ENCODE measurements at places on chromosomes 13 and 19. TPM values are rescaled to one million over a fixed set of nuclear protein-coding genes. Genes with fewer than 3 reads are reported as not detected.

DNA sequence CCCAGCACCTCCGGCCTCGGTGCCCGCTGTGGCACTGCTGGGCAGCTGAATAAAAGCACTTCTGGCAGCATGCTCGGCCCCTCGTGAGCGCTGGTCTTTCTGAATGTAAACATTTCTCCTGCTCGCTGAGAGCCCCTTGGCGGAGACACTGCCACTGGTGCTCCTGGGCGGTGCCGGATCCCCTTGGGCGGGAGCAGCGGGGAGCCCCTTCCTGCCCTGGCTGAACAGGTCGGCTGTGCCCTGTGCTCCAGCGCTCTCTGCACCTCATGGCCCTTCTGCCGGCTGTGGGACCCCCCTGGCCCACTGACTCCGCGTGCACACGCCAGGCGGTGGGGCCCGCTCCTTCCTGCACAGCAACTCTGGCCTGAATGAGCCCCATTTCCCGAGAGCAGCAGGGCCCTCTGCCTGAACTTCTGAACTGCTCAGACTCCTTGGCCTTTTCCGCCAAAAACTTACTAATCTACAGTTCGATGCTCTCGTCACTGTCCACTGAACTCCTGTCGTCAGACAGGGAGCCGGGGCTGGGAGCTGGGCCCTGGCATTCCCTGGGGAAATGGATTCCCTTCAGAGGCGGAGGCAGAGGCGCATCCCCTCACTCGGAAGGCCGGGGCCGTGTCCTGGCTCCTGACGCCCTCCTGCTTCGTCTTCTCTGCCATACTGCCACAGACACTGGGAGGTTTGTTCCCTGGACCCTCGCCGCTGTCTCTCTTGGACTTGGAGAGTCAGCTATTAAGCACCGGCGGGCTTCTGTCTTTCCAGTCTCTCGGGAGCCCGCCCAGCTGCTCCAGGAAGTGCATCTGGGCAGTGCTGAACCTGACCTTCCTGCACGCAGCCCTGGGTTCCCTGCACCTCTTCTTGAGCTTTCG, 14.2 kb downstream of the RB1 start:
- no peak overlapping the region for H3K4me3 ChIP-seq

DNA sequence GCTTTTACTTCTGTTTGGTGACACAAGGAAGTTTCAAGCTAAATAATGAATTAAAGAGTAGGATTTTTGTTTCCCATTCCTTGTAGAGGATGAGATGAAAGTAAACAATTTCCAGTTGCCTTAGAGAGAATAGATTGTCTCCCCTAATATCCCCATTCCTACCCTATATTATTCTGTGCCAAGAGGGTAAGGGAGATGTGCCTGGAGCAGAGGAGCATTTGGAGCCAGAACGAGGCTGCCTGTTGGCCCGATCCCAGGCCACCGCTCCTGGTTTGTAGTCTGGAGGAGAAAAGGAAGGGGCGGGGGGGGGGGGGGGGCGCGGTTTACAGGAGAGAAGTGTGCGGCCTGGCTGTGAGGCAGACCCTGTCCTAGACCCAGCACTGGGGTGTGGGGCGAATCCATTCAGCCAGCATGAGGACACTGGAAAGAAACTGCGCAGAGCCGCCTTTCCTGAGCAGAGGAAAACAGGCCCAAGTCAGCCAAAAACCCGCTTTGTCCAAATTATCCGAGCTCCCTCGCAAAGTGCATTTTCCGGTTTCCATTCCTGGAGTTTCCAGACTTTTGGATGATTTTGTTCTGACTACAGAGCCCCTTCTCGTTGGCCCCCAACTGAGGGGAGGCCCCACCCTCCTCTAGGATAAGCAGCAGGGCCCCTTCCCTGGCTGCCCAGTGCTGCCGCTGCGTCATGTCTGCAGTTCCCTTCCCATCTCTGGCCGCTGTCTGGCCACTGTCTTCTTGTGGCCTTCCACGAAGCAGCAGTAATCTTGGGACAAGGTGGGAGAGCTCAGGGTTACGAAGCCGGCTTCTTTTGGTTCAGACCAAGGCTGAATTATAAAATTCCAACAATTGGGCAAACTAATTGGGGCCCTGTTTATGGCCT, 23.0 kb downstream of the NFIX start:
- DNase-seq, result peak; percentile 73
- H3K4me1 ChIP-seq, result peaks cover 16% of the 10 kb centered on the region
- peak overlapping the region; percentile 69 for H3K27ac ChIP-seq
- no peaks in the 10 kb centered on the region for H3K36me3 ChIP-seq
- no peaks in the 10 kb centered on the region for H3K27me3 ChIP-seq

DNA sequence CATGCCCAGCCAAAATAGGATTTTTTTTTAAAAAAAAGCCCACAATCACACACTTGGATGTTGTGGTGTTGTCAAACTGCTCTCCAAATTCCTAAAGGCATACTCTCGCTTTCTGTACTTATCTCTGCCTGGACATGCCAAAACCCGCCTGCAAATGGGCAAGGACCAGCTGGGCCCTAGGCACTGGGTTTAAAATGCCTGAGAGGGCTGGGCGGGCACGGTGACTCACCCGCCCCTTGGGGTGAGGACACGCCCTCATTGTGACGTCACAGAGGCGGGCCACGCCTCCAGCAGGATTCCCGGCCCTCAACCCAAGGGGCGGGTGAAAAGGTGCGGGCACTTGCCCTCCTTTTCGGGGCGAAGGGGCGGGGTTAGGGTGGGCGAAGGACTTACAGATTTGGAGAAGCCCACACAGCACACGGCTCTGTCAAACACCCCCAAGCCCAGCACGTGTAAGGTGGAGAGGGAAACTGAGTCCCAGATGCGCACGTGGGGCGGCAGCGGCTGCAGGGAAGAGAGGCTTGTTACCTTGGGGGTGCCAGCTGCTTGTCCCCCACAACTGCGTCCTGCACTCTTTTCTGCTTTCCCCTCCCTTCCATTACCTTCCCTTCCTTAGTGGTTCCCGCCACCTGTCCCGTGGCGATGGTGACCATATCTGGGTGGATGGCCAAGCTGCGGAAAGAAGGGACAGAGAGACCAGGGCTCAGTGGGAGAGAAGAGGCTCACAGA, 6.6 kb downstream of the EML2 start:
- no peaks in the 10 kb centered on the region for H3K4me1 ChIP-seq
- H3K36me3 ChIP-seq, result peaks cover 14% of the 10 kb centered on the region
- DNase-seq, result peak; percentile 78

DNA sequence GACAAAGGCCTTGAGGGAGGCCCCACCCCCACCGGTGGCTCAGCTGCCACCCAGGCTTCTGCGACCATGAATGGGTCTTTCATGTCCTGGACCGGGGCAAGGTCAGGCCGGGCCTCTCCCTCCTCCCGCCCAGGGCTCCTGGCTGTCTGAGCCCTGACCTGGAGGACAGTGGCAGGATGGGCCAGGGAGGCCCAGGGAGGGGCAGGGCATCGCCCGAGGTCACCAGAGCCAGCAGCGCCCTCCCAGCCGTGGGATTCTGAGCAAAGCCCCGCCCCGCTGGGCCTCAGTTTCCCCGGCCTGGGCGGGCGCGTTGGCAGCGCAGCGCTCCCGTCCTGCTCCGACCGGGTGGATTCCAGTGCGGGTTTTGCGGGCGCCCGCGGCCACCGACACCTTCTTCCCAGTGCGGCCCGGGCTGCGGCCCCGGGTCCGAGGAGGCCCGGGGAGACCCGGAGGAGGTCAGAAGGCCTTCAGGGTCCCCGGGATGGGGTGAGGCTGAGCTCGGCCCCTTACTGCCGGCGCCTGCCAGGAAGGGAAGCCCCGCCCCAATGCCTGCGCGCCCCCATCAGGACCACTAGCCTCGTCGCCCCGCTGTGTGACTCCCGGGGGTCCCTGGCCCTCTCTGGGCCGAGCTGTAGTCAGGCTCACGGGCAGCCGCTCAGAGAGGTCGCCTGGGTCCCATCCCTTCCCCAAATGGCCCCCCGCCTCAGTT, 24.6 kb upstream of the SEMA6B start:
- H3K27ac ChIP-seq, result no peak overlapping the region
- H3K27me3 ChIP-seq, result peaks cover 31% of the 10 kb centered on the region
- no peaks in the 10 kb centered on the region for H3K4me1 ChIP-seq

DNA sequence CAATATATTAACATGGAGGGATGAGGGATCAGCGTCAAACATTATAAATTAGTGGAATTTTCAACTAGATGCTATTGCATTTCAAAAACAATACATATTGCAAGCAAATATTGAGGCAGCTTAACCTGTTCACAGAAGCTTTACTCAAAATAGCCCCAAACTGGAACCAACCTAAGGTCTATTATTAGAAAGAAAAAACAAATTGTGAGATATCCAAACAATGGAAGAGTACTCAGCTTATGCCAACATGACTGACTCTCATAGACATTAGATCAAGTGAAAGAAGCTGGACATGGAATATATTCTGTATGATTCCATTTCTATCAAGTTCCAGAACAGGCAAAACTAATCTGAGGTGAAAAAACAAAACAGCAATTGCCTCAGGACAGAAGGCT, 27.6 kb upstream of the NEK3 start:
- DNase-seq, result no peak
- no peak overlapping the region for H3K4me3 ChIP-seq
- H3K27ac ChIP-seq, result no peak overlapping the region
- H3K36me3 ChIP-seq, result peaks cover 10% of the 10 kb centered on the region
- no peaks in the 10 kb centered on the region for H3K27me3 ChIP-seq

DNA sequence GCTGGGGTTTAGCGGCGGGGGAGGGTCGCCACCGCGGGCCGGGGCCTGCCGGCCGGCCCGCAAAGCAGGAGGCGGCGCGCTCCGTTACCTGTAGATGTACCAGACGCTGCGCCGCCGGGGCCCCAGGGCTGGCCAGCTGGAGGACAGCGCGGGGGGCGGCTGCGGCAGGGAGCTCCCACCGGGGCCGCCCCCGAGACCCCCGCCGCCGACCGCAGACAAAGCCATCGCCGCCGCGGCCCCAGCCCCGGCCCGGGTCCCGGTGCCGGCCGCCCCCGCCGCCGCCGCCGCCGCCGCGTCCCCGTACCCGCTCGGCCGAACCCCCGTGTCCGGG, 24.8 kb downstream of the SHANK1 start:
- H3K36me3 ChIP-seq, result no peaks in the 10 kb centered on the region
- DNase-seq, result no peak
- H3K4me1 ChIP-seq, result no peaks in the 10 kb centered on the region
- no peak overlapping the region for H3K27ac ChIP-seq

GRCh38 chr19:16106121-16106520, 5.6 kb upstream of the RAB8A start:
- H3K36me3 ChIP-seq, result peaks cover 16% of the 10 kb centered on the region
- no peaks in the 10 kb centered on the region for H3K27me3 ChIP-seq
- peak overlapping the region; percentile 67 for H3K27ac ChIP-seq
- no peak for DNase-seq

DNA sequence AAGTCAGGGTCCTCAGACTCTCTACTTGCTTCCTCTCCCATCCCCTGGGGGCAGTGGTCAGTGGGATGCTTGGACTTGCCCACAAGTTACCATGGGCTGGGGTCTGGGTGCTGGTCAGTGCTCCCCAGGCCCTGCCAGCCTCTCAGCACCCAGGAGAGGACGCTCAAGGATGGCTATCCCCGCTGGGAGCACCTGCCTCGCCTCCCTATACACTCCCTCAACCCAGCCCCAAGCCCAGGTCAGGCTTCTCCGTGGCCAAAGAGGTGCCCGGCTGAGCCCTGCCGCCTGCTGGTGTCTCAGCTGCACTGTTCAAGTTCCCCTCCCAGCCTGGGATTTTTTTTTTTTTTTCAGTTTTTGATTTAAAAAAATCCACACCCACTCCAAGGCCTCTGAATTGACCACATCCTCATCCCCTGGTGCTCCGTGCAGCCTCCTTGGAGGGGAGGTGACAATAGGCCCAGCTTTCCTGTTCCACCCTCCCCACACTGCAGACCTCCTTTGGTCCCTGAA, 10.8 kb downstream of the F2RL3 start:
- H3K4me3 ChIP-seq, result no peak overlapping the region
- no peak overlapping the region for H3K27ac ChIP-seq
- H3K27me3 ChIP-seq, result no peaks in the 10 kb centered on the region
- no peaks in the 10 kb centered on the region for H3K4me1 ChIP-seq

DNA sequence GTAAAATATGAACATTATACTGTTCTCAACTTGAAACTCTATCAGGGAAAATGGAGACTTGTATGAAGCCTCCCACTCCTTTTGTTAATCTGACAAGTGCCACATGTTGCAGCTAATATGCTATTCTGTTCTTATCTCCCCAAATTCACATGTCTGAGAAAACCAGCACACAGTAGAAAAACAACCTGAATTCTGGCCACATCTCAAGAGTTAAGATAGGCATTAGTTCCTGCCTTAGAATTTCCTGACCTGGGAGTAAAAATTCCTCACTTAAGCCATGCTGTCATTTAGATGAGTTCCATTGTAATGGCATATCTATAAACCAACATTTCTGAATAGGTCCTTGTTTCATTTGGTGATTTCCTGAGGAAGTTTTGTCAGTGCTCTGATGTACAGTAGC, 1098.5 kb downstream of the EFNB2 start:
- H3K27me3 ChIP-seq, result no peaks in the 10 kb centered on the region
- no peak for DNase-seq
- H3K27ac ChIP-seq, result no peak overlapping the region
- H3K36me3 ChIP-seq, result no peaks in the 10 kb centered on the region
- H3K4me3 ChIP-seq, result no peak overlapping the region
- no peaks in the 10 kb centered on the region for H3K4me1 ChIP-seq

GRCh38 chr13:63501702-63502101, 2086.1 kb upstream of the PCDH20 start:
- no peak overlapping the region for H3K4me3 ChIP-seq
- DNase-seq, result no peak
- H3K4me1 ChIP-seq, result no peaks in the 10 kb centered on the region

- H3K4me1 ChIP-seq, result no peaks in the 10 kb centered on the region
- no peak overlapping the region for H3K4me3 ChIP-seq
- H3K36me3 ChIP-seq, result no peaks in the 10 kb centered on the region
- no peak for DNase-seq
Measured at GRCh38 chr19:14502334-14503092, 6.6 kb upstream of the GIPC1 start.

- no peak overlapping the region for H3K4me3 ChIP-seq
- H3K4me1 ChIP-seq, result peaks cover 3% of the 10 kb centered on the region
- no peaks in the 10 kb centered on the region for H3K36me3 ChIP-seq
- H3K27ac ChIP-seq, result no peak overlapping the region
- H3K27me3 ChIP-seq, result no peaks in the 10 kb centered on the region
- DNase-seq, result no peak
Measured at GRCh38 chr13:68551701-68552522, 1321.8 kb upstream of the PCDH9 start.

DNA sequence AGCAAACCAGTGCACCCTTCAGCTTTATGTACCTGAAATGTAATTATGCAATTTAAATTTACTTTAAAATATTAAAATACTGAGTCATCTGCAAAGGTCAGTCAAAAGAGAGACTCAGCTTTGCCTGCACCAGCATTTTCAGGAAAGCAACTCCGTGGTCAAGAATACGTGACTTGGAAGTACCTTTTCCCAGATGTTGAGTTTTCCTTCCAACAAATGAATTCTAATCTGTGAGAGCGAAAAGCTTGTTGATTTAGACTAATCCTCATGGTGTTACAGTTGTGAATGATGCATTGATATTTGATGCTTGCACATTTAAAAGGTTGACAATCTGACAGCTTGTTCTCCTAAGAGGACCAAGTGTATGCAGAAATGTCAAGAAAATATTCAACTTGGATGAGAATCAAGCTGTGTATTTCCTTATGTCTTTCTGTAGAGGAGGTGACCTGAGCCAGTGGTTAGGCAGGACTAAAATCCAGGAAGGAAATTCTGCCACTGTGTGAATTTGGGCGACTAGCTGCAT, 270.4 kb downstream of the ABCC4 start:
- DNase-seq, result no peak
- no peaks in the 10 kb centered on the region for H3K27me3 ChIP-seq
- no peak overlapping the region for H3K27ac ChIP-seq
- H3K4me1 ChIP-seq, result no peaks in the 10 kb centered on the region
- H3K36me3 ChIP-seq, result peaks cover 5% of the 10 kb centered on the region
- no peak overlapping the region for H3K4me3 ChIP-seq

KLK12 gene
- 14.4 TPM for total RNA-seq

ISOC2 gene
- 63.2 TPM for total RNA-seq

RASIP1 gene
- 32.8 TPM for total RNA-seq

PEX11G gene
- total RNA-seq, result 4.1 TPM

PCDH9 gene
- 22.2 TPM for total RNA-seq

APLP1 gene
- 2.3 TPM for total RNA-seq

FRY gene
- 79.6 TPM for total RNA-seq

PRRG2 gene
- total RNA-seq, result 11.7 TPM

PCDH20 gene
- total RNA-seq, result 22.0 TPM

All from lung (tissue), 17 donors.